ENCODE measurements at places on chromosomes 11 and 22.

- no peak for DNase-seq
These were observed 11.9 kb upstream of the SH3BP1 start for GRCh38 chr22:37627545-37627944.

DNA sequence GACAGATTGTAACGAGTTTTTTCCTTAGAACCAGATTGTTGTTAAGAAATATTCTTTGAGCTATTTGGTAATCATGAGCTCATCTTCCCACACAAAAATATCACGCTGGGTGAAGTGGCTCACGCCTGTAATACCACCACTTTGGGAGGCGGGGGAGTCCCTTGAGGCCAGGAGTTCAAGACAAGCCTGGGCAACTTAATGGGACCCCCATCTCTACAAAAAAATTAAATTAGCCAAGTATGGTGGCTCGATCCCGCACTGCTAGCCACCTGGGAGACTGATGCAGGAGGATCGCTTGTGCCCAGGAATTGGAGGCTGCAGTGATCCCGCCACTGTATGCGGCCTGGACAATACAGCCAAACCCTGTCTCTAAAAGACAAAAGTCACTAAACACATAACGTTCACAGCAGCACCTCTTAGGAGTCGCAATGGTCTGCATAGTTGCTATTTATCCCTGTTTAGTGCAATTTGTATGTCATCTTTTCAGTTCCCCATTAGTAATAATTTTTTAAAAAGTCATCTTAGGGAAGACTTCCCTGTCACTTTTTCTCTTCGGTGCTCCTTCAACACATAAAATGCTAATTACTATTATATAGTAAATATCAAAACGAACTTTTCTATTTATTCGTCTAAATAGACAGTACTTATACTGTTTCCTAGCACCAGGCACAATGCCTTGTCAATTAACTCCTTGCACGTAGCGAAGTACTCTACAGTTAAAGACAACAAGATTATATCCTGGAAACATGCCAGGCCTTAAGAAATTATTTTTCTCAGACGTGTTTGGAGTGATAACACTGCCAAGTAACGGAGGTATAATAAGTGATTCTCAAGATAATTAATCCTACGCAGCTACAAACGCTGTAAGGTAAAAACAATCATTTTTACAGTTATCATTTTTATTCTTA lies 1.1 kb downstream of the ST13 start:
- DNase-seq = no peak

- no peak for DNase-seq
These were observed 47.5 kb upstream of the TCF20 start for GRCh38 chr22:42317691-42318547.

DNA sequence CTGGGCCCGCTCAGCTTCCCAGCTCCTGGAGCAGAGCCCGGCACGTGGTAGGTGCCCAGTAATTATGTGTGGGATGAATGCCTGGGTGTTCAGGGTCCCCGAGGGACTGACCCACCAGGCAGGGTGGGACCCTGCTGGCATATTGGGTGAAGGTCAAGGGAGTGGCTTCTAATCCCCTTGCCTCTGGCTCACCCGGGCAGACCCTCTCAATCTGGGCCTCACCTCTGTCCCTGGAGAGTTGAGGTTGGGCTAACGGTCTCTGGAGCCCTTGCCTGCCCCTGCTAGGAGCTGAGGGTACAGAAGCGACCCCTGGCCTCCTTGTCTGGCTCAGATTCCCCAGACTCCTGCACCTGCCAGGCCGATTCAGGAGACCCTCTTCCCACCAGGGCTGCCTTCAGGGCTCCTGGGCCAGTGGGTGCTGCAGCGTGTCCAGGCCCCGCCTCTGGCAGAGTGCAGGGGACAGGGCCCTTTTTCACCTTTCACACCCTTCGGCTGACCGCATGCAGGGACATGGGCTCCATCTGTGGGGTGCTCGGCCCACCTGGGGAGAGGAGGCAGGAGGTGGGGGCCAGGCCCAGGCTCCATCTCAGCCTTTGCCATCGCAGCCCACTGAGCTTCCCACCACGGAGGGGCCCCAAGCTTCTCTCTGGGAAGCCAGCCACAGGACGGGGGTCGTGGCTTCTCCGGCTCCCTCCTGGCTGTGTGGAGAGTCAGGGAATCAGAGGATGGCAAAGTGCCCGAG lies 3.8 kb upstream of the CTSD start:
- DNase-seq = no peak

DNA sequence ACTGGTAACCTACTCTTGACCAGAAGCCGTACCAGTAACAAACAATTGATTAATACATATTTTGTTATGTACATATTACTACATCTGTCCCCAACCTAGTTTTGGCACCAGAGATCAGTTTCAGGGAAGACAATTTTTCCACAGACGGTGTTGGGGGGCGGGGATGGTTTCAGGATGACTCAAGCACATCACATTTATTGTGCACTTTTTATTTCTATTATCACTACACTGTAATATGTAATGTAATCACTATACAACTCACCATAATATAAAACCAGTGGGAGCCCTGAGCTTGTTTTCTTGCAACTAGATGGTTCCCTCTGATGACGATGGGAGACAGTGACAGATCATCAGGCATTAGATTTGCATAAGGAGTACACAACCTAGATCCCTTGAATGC lies 15.5 kb downstream of the DGCR8 start:
- no peak for DNase-seq

- DNase-seq = no peak
These were observed 37.4 kb downstream of the CEP57 start for GRCh38 chr11:95827696-95828095.

DNA sequence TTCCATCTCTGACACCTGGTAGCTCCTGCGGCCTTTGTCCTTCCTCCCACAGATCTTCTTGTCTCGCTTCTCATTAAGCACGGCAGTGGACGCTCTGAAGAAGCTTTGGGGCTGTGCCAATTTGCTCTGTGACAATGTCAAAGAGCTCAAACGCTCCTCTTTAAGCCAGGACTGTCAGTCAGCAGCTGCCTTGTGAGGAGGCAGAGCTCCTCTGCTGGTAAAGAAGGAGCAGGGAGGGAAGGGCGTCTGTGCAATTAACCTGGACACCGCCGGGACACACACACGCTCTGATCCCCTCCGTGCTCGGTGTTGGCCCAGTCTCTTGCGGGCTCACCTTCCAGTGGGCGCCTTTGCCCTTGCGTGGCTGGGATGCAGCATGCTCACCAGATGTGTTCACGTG lies 373.9 kb downstream of the BRD1 start:
- DNase-seq = no peak

GRCh38 chr11:66894141-66894540 lies 37.3 kb downstream of the LRFN4 start:
- DNase-seq = no peak

- no peak for DNase-seq
These were observed 1482.0 kb downstream of the BRD1 start for GRCh38 chr22:48345631-48346030.

DNA sequence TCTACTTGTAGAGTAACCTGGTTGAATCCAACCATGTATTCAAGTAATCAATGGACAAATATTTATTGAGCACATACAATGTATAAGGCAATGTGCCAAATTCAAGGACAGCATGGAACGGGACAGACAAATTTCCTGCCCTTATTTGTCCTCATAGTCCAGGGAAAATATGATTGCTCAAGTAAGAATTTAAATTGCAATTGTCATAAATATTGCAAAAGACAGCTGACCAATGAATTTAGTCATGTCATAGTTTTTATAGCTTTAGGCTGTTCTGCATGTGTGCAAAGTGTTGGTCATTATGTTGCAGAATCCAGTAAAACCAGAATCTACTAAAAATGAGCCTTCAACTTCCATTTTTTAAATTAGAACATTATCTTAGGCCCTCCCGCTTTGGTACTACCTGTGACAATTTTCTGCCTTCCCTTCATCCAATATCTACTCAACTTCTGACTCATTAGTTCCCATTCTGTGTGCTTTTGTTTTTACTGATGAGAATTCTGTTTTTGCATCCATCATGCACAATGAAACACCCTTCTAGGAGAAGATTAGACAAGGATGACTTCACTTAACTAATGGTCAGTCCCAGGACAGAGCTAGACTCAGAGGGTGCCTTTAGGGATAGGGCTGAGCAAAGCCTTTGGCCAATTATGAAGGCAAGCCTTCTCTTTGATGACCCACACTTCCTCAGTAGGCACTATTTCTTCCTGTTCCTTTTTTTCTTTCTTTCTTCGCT lies 45.8 kb upstream of the FIBIN start:
- DNase-seq = no peak

All from D341Med (cell line).